SJCRH30 (cell line): ENCODE measurements at places on chromosomes 13 and 19. TPM values are rescaled to one million over a fixed set of nuclear protein-coding genes. Genes with fewer than 3 reads are reported as not detected.

Gene CBY2
- total RNA-seq, result not detected in 2 replicates

Gene ZNF221
- 7.5 and 8.5 TPM in 2 replicates for total RNA-seq

Gene CILP2
- 0.94 and 1.1 TPM in 2 replicates for total RNA-seq

Gene KCNN1
- total RNA-seq, result not detected in 2 replicates

Gene C1QTNF9
- total RNA-seq, result 0.05 TPM in 1 of 2 replicates, not detected in the other

Gene FPR3
- total RNA-seq, result not detected in 2 replicates

Gene N4BP2L1
- total RNA-seq, result 6.3 and 10.4 TPM in 2 replicates

Gene ICAM4
- 1.7 and 2.8 TPM in 2 replicates for total RNA-seq

Gene ZNF223
- 5.9 and 6.3 TPM in 2 replicates for total RNA-seq

Gene DACT3
- total RNA-seq, result 2.6 and 2.7 TPM in 2 replicates

GRCh38 chr19:34639491-34640085 lies 37.4 kb downstream of the SCGB2B2 start:
- no peak overlapping the region for H3K4me3 ChIP-seq
- peak; percentile 93 for DNase-seq
- H3K4me1 ChIP-seq, result no peaks in the 10 kb centered on the region

- H3K4me3 ChIP-seq, result no peak overlapping the region
- no peaks in the 10 kb centered on the region for H3K36me3 ChIP-seq
- DNase-seq, result no peak
- no peaks in the 10 kb centered on the region for H3K4me1 ChIP-seq
Observed at GRCh38 chr13:70896136-70896535, 787.9 kb upstream of the KLHL1 start.

DNA sequence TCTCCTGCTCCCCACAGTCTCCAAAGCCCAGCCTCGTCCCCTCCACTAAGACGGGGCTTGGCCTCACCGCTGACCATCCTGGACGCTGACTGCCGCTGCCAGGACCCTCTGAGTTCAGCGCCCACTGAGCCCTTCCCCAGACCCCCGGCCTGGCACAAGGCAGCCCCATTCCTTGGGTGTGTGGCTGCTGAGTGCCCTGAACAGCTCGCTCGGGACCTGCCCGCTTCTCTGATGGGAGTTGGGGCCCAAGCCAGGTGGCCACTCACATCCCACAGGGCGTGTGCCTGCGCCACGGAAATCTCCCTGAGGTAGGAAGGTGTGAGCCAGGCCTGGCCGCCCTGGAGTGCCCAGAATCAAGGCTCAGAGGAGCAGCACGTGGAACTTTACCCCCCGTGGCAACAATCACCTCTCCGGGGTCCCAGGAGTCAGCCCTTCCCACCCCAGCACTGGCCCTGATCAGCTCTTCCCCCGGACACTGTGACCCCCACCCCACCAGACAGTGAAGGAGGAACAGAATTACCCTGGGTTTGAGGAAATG lies 20.8 kb downstream of the C13orf46 start:
- DNase-seq, result no peak
- peaks cover 5% of the 10 kb centered on the region; the same call in 1 of the 2 replicates for H3K4me1 ChIP-seq
- H3K27me3 ChIP-seq, result no peaks in the 10 kb centered on the region

GRCh38 chr19:38392707-38393308 lies 4.3 kb downstream of the SPRED3 start:
- no peak for DNase-seq
- H3K27me3 ChIP-seq, result no peaks in the 10 kb centered on the region
- no peak overlapping the region for H3K4me3 ChIP-seq
- H3K4me1 ChIP-seq, result no peaks in the 10 kb centered on the region
- no peaks in the 10 kb centered on the region; the same call in 1 of the 2 replicates for H3K36me3 ChIP-seq

DNA sequence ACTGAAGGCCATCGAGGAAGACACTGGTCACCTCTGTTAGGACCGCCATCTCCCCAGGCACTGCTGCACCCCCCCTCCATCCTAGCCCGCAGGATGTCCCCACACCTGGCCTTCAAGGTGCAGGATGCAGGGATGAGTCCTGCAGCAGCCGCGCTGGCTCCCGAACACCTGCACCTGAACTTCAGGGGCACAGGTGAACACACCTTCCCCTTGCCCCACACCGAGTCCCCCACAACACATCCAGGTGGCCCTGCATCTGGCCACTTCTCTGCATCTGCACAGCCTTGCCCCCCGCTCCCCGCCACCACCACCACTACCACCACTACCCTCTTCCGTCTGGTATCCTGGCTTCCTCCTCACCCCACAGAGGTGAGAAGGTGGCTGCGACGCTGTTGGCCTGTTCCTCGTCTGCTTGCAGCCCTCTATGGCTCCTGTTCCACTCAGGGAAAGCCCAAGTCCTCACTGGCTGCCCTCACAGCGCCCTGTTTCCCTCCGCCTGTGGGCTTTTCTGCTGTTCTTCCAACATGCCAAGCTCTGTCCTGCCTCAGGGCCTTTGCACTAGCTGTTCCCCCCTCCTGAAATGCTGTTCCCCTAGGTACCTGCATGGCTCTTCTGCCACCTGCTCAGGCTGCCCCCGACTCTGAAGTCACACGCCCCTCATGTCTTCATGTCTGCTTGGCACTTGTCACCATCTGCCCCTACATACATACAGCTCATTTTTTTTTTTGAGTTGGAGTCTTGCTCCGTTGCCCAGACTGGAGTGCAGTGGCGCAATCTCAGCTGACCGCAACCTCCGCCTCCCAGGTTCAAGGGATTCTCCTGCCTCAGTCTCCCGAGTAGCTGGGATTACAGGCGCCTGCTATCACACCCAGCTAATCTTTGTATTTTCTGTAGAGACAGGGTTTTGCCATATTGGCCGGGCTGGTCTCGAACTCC lies 1.4 kb upstream of the CERS1 start:
- peaks cover 7% of the 10 kb centered on the region; the same call in 1 of the 2 replicates for H3K36me3 ChIP-seq
- H3K27ac ChIP-seq, result no peak overlapping the region
- no peak overlapping the region for H3K4me3 ChIP-seq
- H3K4me1 ChIP-seq, result peaks cover 17% of the 10 kb centered on the region
- DNase-seq, result no peak

- H3K36me3 ChIP-seq, result no peaks in the 10 kb centered on the region
- no peaks in the 10 kb centered on the region for H3K27me3 ChIP-seq
- peak; percentile 90 for DNase-seq
- peak overlapping the region; percentile 34 for H3K4me3 ChIP-seq
- H3K4me1 ChIP-seq, result peaks cover 36% of the 10 kb centered on the region
- peak overlapping the region; percentile 70 for H3K27ac ChIP-seq
Observed at GRCh38 chr19:3068071-3068470, 5.8 kb upstream of the TLE5 start.

GRCh38 chr13:105276571-105276970 lies 1258.9 kb downstream of the EFNB2 start:
- H3K36me3 ChIP-seq, result no peaks in the 10 kb centered on the region
- peaks cover 25% of the 10 kb centered on the region for H3K4me1 ChIP-seq
- H3K27me3 ChIP-seq, result no peaks in the 10 kb centered on the region
- no peak for DNase-seq

DNA sequence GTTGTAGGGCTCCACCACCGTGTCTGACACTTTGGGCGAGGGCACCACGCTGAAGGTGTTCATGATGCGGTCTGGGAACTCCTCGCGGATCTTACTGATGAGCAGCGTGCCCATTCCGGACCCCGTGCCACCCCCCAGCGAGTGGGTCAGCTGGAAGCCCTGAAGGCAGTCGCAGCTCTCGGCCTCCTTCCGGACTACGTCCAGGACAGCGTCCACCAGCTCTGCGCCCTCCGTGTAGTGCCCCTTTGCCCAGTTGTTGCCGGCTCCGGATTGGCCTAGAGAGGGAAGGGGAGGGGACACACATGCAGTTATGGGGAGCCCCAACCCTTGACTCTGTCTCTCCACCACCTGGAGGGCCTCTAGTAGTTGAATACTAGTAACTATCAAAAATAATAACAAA lies 6.2 kb downstream of the TUBB4A start:
- no peak for DNase-seq
- H3K27ac ChIP-seq, result no peak overlapping the region
- no peaks in the 10 kb centered on the region for H3K27me3 ChIP-seq
- H3K36me3 ChIP-seq, result no peaks in the 10 kb centered on the region
- no peak overlapping the region for H3K4me3 ChIP-seq
- no peaks in the 10 kb centered on the region for H3K4me1 ChIP-seq

DNA sequence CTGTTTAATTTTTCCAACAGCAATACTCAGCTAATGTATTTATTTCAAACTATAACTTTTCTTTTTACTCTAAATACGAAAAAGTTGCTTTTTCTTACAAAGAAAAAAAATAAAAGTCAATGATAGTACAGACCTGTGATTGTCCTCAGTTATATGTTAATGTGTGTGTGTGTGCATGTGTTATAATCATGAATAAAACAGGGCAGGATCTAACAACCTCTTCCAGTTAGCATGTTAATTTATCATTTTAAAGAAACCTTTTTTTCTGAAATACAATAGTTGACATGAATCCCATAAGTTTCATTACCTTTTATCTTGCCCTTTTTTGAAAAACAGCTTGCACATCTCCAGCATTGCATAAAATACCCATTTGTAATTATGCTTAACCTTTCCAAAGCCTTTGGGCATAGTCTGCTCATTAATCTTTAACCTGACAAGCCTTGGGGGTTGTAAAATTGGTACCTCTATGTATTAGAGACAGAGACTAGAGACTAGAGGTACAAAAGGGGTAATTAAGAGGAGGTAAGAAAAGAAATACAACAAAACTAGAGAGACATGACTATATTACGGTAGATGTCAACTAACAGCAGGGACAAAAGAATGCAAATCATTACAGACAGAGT lies 828.1 kb downstream of the OLFM4 start:
- H3K27ac ChIP-seq, result no peak overlapping the region
- DNase-seq, result no peak
- H3K4me3 ChIP-seq, result no peak overlapping the region
- H3K4me1 ChIP-seq, result no peaks in the 10 kb centered on the region

DNA sequence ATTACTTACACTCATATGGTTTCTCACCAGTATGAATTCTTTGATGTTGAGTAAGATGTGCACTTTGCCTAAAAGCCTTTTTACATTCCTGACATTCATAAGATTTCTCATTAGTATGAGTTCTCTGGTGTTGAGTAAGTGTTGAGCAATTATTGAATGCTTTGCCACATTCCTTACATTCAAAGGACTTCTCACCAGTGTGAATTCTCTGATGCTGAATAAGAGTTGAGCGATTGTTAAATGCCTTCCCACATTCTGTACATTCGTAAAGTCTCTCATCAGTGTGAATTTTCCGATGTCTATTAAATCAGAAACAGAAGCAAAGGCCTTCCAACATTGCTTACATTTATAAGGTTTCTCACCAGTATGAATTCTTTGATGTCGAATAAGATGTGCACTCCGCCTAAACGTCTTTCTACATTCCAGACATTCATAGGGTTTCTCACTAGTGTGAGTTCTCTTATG lies 14.2 kb upstream of the ZFP30 start:
- DNase-seq, result no peak
- no peaks in the 10 kb centered on the region for H3K36me3 ChIP-seq
- no peaks in the 10 kb centered on the region for H3K4me1 ChIP-seq

DNA sequence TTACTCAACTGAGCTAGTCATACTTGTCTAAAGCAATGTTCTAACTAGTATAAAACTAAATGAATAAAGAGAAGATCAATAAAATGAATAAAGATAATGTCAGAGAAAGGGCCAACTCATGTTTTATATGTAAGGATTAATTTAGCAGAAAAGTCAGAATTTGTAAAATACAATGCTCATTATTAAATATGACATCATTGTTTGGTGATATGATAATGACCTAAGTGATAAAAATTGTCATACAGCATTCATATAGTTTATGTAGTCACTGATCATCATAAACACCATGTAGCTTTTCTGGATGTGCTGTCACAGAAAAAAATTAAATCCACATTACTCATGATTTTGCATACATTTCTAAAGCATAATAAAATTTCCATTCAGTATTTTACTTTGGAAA lies 3.1 kb upstream of the ATXN8OS start:
- H3K27me3 ChIP-seq, result no peaks in the 10 kb centered on the region
- no peak for DNase-seq
- H3K27ac ChIP-seq, result no peak overlapping the region
- no peaks in the 10 kb centered on the region for H3K36me3 ChIP-seq
- H3K4me1 ChIP-seq, result no peaks in the 10 kb centered on the region
